Esophagus squamous epithelium (tissue), 5 donors: ENCODE measurements at places on chromosomes 1 and 21. TPM values are rescaled to one million over a fixed set of nuclear protein-coding genes. Genes with fewer than 3 reads are reported as not detected.

DNA sequence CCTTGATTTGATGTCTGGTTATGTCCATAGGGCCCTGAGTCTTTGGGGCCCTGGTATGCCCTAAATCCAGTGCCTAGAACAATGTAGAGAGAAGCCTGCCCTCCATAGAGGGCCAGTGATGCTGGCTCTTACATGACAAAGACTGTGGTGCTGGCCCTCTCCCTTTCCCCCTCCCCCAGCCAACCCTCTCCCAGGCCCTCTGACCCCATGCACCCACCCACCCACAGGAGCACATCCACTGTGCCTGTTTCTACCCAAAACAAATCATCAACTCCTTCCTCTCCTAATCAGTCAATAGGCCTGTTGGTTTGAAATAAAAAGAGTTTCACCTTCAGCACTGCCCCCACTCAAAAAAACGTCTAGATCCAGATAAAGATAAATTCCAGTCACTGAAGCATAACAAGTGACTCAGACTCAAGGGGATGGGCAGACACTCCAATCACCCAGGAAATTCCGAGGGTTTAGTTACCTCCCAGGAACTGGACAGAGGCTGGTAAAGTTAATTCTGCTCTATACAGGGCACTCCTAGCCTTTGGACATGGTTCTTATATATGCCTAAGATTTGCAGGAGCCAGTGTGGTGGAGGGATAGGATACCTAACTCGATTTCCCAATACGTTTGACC lies 144.8 kb upstream of the VANGL1 start:
- no peaks in the 10 kb centered on the region for H3K4me1 ChIP-seq
- no peak overlapping the region for H3K4me3 ChIP-seq
- H3K27ac ChIP-seq: no peak overlapping the region

GRCh38 chr21:29115899-29116298 lies 14.5 kb upstream of the MAP3K7CL start:
- no peak overlapping the region for H3K4me3 ChIP-seq
- no peak overlapping the region for H3K27ac ChIP-seq
- no peaks in the 10 kb centered on the region for H3K4me1 ChIP-seq

KIF26B gene
- 0.23 TPM for total RNA-seq

CHD5 gene
- 0.62 TPM for total RNA-seq
